ENCODE measurements at places on chromosomes 16 and 17.

DNA sequence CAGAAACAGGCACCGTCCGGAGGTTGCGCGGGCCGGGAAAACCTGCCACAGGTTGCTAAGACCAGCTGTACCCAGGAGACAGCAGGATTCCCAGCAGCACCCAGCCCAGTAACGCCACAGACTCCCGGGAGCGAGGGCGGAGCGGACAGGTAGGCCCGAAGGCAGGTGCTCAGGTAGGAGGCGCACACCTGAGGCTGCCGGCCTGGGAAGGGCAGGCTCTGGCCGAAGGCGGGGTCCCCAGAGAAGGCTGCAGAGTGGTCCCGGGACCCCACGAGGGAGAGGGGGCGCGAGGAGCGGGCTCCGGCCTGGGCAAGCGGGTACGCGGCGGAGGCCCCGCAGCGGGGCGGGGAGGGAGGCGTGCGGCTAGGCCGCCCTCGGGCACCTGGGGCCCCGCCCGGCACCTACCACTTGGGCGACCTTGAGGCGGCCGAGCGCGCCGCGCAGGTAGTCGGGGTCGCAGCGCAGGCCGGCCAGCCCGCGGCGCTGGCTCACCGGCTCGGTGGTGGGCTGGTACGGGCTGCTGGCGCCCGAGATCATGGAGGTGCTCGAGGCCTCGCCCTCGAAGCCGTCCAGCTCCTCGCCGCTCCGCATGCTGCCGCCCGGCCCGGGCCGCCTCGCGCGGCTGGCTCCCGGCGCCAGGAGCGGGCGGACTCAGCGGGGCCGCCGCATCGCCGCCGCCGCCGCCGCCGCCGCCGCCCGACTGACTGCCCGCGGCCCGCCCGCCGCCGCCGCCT is 441 bp downstream of the CMTM4 start:
- DNase-seq, result no peak

DNA sequence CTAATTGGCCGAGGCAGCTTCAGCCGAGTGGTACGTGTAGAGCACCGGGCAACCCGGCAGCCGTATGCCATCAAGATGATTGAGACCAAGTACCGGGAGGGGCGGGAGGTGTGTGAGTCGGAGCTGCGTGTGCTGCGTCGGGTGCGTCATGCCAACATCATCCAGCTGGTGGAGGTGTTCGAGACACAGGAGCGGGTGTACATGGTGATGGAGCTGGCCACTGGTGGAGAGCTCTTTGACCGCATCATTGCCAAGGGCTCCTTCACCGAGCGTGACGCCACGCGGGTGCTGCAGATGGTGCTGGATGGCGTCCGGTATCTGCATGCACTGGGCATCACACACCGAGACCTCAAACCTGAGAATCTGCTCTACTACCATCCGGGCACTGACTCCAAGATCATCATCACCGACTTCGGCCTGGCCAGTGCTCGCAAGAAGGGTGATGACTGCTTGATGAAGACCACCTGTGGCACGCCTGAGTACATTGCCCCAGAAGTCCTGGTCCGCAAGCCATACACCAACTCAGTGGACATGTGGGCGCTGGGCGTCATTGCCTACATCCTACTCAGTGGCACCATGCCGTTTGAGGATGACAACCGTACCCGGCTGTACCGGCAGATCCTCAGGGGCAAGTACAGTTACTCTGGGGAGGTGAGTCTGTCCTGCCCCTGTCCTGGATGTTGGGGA is 16.1 kb downstream of the PSKH1 start:
- DNase-seq, result no peak

- DNase-seq, result no peak
These were observed 231.1 kb downstream of the UTP18 start for GRCh38 chr17:51491416-51491815.

- DNase-seq, result no peak
These were observed 4.7 kb upstream of the GPRC5C start for GRCh38 chr17:74427048-74427762.
